H7 (cell line): ENCODE measurements at places on chromosomes 6 and 20.

DNA sequence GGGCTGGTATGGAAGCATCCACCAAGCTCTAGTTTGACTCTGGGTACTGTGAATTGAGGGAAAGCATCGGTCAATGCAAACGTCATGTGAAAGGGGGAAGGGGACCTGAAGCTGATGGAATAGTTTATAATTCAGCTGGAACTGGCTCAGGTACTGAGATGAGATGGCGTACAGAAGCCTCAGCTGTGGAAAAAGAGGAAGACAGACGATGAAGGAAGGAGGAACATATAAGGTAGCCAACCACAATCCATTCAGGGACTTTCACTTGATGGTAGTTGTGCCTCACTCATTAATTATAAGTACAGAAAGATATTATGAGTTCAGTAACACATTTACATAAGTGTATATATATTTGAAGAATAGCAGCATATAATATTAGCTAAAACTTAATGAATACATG lies 2.7 kb downstream of the CALHM5 start:
- DNase-seq, result no peak

- no peak for DNase-seq
These were observed 248.5 kb downstream of the ATXN1 start for GRCh38 chr6:16512544-16513290.

GRCh38 chr6:34390531-34391472 lies 1.7 kb downstream of the NUDT3 start:
- peak; percentile 27 for DNase-seq

- DNase-seq, result no peak
These were observed 915 bp downstream of the PRRC2A start for GRCh38 chr6:31621320-31621939.

GRCh38 chr6:107827541-107827940 lies 3.4 kb upstream of the SCML4 start:
- DNase-seq, result no peak
